ENCODE measurements at places on chromosomes 4 and X.

GRCh38 chrX:77442728-77443127 lies 4.5 kb upstream of the FGF16 start:
- no peak for DNase-seq

DNA sequence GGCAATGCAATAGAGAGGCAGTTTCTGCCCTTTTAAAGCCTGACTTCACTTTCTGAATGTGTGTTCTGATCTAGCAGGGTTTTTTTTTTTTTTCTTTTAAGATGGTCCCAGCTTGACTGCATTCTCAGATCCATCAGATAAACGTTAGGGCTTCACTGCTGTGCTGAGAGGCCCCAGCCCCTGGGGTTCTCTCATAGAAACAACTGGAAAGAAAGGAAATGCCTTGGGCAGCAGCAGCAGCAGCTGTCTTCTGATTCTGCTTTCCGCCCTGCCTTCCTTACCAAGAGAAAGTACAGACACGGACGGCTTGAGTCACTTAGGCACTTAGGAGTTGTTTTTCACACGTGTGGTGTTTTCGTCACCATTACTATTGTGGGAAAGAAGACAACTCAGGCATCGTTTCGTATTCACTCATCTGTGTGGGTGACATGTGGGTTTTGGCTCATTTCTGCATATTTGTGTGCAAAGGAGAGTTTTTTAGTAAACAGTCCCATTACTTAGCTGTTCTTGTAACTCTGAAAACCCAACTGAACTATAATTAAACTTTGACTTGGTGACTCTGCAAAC lies 172.0 kb downstream of the PTTG2 start:
- peak; percentile 95 for DNase-seq

GRCh38 chrX:19964017-19964710 lies 26.7 kb downstream of the BCLAF3 start:
- no peak for DNase-seq

DNA sequence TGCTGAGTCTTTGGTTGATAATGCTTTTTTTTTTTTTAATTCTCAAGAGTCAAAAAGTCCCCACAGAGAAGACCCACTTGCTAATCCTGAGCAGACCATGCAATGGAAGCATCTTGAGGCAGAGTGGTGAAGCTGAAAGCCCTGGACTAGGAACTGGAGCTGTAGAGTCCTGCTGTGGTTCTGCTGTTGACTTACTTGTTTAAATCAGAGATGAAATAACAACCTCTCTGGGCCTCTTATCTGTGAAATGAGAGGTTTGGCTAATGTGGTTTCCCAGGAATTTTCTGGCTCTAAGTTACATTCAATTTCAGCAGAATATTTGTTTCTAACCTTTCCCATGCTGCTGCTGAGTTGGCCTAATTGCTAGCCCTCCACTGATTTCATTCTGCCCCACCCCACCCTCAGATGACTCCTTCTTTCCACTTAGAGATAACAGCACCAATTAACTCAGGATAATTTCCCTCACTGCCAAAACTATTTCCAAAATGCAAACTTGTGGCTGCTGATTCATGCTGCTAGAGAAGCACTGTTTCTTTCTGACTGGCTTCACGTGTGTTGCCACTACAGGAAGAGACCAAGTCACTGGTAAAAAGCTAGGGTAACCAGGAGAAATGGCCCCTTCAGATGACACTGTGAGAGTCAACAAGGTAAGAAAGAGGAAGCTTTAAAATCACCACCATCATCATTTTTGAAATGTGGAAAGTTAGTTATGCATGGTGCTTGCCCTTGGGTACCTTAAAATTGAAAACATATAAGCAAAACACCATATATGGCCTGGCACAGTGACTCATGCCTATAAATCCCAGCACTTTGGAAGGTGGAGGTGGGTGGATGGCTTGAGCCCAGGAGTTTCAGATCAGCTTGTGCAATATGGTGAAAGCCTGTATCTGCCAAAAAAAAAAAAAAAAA lies 326.4 kb downstream of the DCHS2 start:
- DNase-seq, result peak; percentile 21

- DNase-seq, result peak; percentile 62
Observed at GRCh38 chr4:44629280-44629866, 22.1 kb downstream of the YIPF7 start.

- DNase-seq, result peak; percentile 78
Observed at GRCh38 chr4:133154725-133155124, 5.6 kb downstream of the PCDH10 start.

DNA sequence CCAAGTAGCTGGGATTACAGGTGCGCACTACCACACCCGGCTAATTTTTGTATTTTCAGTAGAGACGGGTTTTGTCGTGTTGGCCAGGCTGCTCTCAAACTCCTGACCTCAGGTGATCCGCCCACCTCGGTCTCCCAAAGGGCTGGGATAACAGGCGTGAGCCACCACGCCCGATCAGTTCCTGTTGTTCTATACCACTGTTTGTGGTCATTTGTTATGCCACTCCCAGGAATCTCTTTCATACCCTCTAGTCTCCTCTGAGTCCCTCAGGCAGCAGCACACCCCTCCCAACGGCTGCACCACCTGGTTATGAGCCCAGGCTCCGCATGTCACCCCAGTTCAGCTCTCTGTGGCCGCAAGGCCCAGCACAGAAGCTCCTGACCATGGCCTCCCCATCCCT lies 17.5 kb upstream of the CD99 start:
- DNase-seq, result no peak

- no peak for DNase-seq
Observed at GRCh38 chr4:139525414-139525813, 30.6 kb downstream of the SETD7 start.

GRCh38 chrX:86137071-86137470 lies 11.2 kb upstream of the DACH2 start:
- no peak for DNase-seq

- DNase-seq, result no peak
Observed at GRCh38 chrX:106397788-106398538, 213.8 kb upstream of the RADX start.

DNA sequence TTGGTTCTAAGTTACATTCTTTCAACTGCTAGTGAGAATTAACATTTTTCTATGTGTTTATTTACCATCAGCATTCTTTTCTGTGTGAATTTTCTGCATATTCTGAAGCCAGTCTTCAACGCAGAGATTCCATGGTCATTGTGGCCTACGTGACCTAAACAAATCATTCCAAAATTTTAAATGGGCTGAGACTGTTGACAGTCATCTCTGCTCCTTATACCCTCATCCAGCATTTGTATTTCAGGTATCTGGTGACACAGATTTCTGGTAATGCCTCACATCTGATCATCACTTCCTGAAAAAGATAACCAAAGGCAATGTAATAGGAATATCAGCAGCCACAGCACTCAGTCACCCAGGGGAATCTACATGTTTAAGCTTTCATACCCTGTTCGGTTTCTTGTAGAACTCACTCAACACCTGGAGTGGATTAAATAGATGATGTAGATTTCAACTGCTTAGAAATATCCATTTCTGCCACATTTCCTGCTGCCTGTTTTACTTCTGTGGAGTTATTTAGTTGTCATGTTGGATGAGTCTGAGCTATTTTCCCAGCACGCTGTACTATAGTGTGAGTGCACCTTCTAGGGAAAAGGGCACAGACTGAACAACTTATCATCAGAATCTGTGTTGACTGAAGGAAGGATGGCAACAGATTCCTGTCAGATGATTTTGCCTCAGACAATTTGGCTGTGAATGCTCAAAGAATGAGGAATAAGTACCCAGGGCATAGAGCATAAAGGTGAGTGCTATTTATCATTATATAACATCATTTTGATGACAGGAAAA lies 73.0 kb upstream of the HPGD start:
- no peak for DNase-seq

GRCh38 chrX:36573720-36574119 lies 434.4 kb upstream of the FAM47C start:
- no peak for DNase-seq

GRCh38 chrX:38110231-38110630 lies 103.9 kb downstream of the SYTL5 start:
- no peak for DNase-seq

DNA sequence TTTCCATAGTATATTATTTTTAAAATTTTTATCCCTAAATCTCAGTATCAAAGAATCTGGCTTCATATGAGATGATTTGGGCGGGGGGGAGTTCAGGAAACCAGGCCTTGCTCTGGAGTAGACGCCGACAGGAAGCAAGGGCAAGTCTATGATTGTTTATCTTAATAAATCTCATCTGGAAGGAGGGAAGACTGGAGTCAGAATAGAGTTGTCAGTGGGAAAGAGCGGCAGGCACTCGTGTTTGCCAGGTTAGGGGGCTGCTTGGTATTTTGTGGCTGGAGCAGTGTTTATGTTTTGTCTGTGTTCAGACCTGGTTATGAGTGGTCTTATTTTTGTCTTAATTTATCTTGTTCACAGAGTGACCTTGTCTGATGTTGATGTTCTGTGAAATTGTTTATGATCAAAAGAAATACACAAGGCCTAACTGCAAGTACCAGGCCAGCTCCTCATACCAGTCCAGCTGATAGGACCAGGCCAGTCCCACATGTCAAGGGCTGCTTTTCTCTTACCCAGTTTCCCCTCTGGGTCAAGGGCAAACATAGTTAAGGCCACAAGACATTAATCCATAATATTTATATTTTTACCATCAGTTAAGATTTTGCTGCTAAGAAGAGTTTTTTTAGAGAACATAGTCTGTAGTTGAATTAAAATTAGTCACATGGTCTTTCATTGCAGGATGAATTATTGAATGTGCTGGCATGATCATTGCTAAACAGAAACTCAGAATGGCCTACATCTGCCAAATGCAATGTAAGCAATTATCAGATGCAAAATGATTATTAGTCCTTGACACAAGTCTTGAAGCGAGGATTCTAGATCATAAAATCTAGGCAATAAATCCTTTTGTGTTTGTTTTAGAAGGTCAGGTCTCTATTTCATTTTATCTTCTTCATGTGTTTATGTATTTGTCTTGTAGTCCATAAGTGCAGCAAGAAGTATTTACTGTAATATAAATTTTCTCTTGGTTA lies 176.5 kb downstream of the GASK1B start:
- no peak for DNase-seq

DNA sequence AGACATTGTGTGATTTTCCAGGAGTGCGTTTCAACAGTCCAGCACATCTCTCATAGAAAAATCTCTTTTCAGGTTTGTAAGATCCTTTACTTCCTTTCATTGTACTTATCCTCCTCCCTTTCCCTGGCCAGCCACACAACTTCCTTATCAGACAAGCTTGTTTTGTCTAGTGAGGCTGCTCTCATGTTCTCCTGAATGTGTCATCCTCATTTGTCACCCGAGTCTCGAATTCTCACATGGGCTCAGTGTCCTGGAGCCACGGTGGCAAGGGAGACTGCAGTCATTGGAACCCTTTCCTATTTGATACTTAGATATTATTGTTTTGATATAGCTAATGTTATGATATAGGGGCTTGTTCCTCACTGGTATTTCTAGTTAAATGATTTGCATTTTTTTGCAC lies 16.9 kb downstream of the SYNPO2 start:
- DNase-seq, result peak; percentile 19

GRCh38 chrX:97936296-97936695 lies 1052.6 kb downstream of the RPA4 start:
- DNase-seq, result no peak

GRCh38 chr4:94660614-94661013 lies 97.1 kb upstream of the BMPR1B start:
- no peak for DNase-seq

DNA sequence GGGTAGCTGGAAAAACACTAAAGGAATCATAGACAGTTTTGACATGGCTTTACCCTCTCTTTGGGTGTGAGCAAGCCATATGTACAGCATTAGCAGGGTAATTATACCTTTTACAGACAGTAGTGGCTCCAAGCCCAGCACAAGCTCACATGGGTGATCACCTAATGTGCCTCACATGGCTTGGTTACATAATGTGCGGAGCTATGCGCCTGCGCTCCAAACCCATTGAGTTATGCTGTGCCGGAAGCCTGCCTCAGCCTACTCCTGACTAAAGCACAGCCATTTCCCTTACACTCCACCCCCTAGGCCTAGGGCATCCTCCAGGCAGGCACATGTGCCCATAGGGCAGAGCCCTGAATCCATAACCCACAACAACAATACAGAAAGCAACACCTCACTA lies 6.5 kb upstream of the TSPAN5 start:
- no peak for DNase-seq

- peak; percentile 75 for DNase-seq
Observed at GRCh38 chrX:130245441-130245840, 23.3 kb downstream of the ZNF280C start.

DNA sequence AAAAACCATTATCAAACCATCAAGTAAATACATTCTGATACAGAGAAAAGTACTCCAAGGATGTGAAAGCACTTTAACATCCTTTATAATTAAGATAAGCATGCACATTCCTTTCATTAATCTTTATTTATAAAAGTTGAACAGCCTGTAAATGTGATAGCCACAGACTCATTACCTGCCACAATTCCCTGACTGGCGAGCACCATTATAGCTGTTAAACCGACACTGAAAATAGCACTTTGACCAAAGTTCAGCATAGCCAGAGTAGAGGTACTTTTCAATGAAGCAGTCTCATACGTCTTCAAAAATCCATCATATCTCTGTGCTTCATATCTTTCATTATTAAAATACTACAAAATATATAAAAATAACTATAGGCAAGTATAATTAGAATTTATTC lies 84.7 kb downstream of the ABCB7 start:
- no peak for DNase-seq

- DNase-seq, result peak; percentile 62
Observed at GRCh38 chrX:153608806-153609205, 9.9 kb upstream of the CCNQ start.

DNA sequence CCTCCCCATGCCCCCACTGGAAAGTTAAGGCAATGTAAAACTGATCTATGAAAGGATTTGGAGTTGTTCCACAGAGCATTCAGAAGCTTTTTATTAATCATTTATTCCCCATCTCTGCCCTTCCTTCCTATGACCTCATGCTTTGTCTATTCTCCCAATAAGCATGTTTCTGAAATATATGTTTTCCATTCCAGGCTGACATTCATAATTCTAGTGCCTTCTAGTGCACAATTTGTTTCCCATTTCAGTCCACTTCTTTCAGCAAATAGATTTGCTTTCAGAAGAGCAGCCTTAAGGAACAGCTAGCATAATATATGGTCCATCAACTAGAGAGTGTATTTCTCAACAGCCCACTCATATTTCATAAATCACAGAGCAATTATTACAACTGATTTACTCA lies 77.1 kb upstream of the ATXN3L start:
- DNase-seq, result peak; percentile 77

DNA sequence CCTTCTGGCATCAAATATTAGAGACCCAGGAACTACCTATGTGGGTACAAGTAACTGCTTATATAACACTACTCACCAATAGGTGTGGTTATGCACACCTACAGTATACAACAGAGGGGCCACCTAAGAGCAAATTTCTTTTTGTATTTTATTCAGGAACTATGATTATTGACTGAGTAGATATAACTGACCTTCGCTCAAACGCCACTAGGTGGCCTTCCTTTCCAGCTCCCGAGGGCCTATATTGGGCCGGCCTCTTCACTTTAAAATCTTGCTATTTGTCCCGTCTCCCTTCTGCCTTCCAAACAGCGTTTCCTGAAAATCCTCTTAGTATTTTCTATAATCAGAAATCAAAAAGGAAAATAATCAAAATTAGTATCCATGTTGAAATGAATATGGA lies 19.9 kb upstream of the PABPC5 start:
- no peak for DNase-seq
